Stimulated activated CD8-positive, alpha-beta memory T cell treated with anti-CD3 and anti-CD28 coated beads, Interleukin-4, amount 100 ng/mL, for 1 hour (primary cell): ENCODE measurements at places on chromosomes 11 and 22.

DNA sequence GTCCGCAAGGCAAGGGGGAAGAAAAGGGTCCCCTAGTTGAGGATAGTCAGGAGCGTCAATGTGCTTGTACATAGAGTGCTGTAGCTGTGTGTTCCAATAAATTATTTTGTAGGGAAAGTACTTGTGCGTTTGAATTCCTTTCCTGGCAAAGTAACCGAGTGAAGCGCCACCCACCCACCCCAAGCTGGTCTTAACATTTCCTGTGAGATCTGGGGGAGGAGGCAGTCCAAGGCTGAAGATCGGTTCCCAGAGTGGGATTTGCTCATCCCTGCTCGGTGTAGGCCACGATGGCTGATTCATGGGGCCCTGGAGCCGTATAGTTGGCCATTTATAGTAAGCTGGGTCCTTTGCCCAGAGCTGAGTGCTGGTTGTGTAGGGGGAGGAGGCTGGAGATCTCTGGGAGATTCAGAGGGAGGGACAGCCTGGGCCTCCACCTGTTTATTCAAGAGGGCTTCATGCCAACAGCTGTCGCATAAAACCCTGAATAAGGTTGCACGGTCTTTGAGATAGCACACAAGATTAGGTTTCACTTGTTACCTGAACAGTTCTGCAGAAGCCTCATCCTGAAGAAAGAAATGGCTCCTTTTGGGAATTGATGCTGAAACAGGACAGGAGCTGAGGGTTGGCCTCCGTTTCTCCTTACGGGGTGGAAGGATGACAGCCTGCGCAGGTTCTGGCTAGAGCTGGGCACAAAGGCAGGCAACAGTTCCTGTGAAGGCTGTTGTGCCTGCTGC lies 2.4 kb downstream of the ATF4 start:
- DNase-seq = no peak

GRCh38 chr11:83272627-83273026 lies 13.5 kb downstream of the CCDC90B start:
- no peak for DNase-seq

DNA sequence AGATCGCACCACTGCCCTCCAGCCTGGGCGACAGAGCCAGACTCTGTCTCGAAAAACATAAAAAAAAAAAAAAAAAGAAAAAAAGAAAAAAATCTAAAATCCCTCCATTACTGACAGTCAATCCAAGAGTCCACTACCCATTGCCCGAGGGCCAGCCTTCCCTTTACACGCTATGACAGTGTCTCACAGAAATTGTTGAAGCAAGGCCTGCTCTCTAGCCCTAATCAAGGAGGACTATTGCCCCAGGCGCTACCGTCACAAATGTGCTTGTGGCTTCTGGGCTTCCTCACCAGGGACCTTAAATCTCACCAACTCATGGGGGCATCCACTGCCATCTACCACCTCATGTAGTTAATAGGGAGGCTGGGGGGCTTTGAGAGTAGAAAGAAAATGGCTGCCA lies 49.9 kb downstream of the UBASH3B start:
- no peak for DNase-seq

DNA sequence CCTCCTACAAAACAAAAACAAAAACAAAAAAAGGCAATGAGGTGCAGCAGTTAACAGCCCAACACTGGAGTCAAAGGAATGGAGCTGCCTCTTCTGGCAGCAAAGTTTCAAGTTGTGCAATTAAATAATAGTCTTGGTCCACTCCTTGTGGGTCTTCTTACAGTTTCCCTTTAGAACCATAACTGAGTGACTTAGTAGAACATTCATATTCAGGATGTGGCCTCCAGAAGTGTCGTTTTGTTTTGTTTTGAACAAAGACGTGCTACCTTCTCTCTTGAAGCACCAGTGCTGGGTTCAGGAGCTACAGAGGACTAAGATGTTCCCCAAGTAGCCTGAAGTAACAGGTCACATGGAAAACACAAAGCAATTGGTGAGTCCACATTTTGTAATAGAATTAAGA lies 2.0 kb upstream of the JAML start:
- no peak for DNase-seq

- DNase-seq = no peak
These were observed 17.5 kb upstream of the TSPAN18 start for GRCh38 chr11:44709281-44709562.

DNA sequence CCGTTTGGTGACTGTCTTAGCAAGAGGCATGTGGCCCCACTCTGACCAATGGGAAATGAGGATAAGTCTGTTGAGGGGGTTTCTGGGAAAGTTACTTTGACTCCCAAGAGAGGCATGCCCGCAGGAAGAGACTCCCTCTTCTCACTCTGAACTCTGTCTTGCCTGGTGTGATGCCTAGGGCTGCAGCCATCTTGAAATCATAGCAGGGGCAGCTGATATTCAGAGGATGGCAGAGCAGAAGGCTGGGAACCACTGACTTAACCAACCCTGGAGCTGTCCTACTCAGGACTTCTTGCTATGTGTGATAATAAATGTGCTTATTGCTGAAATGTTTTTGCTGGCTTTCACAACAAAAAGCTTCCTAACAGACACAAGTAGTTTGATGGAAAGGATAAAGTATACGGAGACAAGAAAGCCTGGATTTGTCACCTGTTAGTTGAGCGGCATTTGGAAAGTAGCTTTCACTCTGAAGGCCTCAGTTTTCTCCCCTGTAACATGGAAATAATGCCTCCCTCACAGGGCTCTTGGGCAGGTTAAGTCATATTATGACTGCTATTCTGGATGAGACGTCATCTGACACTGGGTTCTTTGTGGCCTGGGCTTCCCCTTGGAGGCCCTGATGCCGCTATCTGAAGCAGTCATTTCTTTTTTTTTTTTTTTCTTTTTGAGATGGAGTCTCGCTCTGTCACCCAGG lies 128.5 kb downstream of the CEP164 start:
- no peak for DNase-seq

- DNase-seq = no peak
These were observed 33.9 kb upstream of the RIC3 start for GRCh38 chr11:8202516-8203413.

DNA sequence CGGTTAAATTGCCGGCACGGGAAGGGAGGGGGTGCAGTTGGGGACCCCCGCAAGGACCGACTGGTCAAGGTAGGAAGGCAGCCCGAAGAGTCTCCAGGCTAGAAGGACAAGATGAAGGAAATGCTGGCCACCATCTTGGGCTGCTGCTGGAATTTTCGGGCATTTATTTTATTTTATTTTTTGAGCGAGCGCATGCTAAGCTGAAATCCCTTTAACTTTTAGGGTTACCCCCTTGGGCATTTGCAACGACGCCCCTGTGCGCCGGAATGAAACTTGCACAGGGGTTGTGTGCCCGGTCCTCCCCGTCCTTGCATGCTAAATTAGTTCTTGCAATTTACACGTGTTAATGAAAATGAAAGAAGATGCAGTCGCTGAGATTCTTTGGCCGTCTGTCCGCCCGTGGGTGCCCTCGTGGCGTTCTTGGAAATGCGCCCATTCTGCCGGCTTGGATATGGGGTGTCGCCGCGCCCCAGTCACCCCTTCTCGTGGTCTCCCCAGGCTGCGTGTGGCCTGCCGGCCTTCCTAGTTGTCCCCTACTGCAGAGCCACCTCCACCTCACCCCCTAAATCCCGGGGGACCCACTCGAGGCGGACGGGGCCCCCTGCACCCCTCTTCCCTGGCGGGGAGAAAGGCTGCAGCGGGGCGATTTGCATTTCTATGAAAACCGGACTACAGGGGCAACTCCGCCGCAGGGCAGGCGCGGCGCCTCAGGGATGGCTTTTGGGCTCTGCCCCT lies 529 bp upstream of the CCND1 start:
- no peak for DNase-seq

DNA sequence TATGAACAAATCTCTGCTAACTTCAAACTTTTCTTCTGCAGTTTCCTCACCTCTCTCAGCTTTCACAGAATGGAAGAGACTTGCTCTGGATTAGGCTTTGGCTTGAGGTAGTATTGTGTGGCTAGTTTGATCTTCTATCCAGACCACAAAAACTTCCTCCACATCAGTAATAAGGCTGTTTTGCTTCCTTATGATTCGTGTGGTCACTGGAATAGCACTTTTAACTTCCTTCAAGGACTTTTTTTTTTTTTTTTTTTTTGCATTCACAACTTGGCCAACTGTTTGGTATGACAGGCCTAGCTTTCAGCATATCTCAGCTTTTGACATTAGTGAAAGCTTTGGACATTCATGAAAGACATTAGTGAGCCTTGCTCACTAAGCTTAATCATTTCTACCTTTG lies 47.5 kb upstream of the LRRC55 start:
- DNase-seq = no peak

- DNase-seq = no peak
These were observed 373.6 kb upstream of the DDI1 start for GRCh38 chr11:103662880-103663279.

DNA sequence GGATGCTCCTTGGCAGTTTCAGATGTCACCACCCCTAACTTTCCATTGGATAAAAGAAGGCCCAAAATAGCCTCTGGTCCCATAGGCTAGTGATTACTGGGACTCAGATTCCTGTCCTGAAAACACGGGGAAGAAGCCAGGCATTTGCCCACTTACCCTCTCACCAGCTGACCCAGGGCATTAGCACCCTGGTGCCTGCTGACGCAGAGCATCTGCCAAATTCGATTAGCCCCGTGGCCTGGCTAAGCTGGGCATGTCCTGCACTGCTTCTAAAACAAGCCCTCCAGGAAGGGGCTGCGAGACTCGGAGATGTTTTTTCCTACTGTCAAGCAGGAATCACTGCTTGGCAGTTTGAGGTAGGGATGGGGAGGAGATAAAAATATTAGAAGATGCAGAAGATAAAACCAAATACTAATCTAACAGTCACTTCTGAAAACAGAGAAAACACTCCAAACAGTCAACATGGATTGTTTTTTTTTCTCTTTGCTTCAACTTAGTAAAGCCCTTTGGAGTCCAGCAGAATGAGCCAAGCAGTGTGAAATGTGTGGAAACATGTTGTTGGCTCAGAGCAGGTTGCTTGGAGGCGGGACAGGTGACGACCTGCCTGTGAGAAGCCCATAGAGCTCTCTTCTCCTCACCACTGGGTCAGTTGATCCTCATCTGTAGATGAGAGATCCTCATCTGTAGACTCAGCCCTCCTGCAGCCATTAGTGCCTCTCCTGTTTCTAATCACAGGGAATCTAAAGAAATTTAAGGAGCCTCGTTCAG lies 54.0 kb downstream of the BDNF start:
- no peak for DNase-seq

DNA sequence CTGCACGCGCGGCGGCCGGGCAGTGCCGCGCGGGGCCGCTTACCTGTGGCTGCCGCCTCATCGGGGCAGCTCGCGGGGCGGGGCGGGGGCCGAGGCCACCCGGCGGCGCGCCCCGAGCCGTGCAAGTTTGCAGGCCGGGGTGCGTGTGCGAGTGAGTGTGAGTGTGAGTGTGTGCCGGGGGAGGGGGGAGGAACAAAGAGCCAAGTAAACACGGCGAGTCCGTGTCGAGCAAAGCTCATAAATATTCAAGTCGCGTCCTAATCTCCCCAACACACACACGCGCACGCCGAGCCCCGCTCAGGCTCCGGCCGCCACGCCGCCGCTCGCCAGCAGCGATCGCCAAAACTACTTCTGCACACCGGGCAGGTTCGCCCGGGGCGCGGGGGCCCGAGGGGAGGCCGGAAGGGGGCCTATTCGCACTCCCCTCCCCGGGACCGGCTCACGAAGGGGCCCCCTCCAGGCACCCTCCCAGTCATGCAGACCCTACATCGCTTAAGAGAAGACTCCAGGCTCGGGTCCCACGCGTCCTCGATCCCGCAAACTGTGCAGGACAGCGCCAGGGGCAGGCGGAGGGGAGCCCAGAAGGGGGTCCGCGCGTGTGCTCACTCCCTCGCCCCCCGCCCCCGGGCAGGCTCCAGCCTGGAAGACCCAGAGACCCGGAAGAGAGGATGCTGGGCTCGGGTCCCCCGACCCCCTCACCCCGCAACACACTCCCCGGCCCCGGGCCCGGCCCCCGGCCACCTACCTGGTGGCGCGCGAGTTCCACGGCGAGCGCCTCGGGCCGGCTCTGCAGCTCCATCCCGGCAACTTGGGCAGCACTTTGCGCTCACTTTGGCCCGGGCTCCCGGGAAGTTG lies 827 bp downstream of the PHF21B start:
- DNase-seq = no peak

DNA sequence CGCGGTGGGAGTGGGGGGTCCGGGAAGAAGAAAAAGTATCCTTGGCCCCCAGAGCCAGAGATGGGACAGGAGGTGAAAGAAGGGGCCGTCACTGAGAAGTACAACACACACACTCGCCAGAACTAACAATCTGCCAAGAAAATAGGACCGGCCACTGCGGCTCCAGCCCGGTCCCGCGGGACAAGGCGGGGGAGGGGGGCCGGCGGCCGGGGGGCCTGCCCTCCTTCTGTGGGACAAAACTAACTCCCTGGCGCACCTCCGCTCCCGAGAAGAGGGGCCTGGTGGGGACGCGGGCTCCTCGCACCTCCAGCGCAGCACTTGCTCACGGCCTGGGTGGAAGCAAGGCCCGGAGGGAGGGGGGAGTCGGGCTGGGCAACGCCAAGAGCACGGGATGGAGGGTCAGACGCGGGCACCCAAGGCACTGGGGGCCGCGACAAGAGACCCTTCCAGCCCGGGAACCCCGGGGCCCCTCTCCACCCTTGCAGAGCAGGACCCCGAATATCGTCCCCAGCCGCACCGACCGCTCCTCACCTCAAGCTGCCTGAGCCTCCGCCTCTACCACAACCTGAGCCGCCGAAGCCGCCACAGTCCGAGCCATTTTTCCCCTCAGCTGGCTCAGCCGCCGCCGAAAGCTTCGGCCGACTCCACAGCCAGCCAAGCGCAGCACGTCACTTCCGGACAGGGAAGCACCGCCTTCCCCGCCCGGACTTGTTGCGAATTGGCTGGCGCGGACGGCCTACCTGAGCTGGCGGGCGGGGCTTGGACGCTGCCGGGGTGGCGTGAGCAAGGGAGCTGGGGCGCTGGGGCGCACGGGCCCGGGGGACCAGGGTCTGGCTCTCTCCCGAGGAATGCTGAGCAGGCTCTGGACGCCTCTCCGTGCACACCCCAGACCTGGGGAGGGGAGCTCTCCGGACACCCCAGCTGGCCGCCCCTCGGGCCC lies at the start of gene PIK3C2A:
PIK3C2A (minus strand) TSS at position 670 of the 940 bp plus-strand sequence. CDS start 38,245 bp downstream, outside the sequence.
- DNase-seq = peak; percentile 88

GRCh38 chr22:41001722-41002122 lies 50.5 kb downstream of the RBX1 start:
- DNase-seq = no peak

DNA sequence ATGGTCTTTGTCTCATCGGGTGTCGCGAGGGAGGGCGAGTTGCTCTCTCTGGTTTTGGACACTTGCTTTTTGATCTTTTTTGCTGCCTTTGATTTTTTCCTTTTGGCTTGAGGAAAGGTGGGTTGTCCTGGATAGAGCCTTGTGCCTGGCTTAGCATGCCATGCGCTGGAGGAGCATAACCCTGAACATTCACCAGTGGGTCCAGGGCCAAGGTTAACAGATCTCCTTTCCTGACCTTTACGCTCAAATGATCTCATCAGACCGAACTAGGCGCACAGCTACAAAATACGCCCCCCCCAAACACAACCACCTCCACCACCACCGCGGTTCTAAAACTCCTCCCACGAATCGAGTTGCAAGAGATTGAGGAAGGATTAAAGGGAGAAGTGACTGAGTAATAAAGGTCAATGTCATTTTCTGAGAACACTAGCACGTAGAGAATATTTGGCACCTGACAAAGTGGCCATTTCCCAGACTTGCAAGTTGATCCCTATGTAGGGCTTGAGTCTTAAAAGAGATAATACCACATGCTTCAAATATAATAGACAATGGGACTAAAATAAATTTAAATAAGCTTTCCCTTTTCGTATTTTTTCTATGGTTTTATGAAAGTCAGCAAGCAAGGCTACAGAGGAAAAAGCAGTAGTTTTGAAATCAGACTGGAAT lies 48.7 kb upstream of the CADM1 start:
- no peak for DNase-seq
